SK-N-SH treated with all-trans-retinoic acid at 6 μM for 48 hours (cell line): ENCODE measurements at places on chromosomes 16 and 17.

DNA sequence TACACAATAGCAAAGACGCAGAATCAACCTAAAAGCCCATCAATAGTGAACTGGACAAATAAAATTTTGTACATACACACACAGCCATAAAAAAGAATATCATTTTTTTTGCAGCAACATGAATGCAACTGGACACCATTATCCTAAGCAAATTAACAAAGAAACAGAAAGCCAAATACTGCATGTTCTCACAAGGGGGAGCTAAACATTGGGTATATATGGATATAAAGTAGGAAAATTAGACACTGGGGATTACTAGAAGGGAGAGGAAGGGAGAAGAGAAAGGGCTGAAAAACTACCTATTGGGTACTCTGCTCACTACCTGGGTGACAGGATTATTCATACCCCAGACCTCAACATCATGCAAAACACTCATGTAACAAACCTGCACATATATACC is 28.2 kb downstream of the ADAMTS18 start:
- ATAC-seq, result 0 out of 3 replicates have a peak, but pooled peaks have one; percentile 49

- no peak for ATAC-seq
Observed at GRCh38 chr17:9367156-9367555, 208.5 kb downstream of the STX8 start.

DNA sequence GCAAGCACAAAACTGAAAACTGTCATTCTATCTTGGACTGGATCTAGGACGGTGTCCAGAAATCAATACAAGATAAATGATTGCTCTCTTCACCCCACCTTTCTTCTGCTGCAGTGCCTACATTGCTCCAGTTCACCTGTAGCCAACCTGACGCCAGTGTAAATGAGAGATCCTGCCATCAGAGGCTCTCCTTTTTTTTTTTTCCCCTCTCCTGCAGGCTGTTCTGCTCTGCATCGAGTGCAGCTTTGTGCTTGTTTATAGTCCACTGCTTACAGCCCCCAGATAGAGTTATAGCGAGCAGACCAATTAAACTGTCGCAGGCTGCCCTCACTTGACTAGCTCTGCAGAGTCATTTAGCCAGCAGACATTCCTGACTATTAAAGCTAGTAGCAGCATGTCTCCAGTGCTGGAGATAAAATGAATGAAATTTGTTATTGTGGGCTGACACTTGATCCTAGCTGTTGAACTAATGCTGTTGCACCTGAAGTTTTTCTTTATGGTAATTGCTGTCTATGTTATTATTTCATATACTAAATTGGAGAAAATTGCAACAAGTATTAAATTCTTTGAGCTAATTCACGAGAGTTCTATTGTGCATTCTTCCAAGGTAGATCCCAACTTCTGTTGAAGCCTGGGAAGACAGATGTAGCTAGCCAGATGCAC is 257.1 kb downstream of the FTO start:
- ATAC-seq, result peak; percentile 31; the same call in 2 of the 3 replicates

DNA sequence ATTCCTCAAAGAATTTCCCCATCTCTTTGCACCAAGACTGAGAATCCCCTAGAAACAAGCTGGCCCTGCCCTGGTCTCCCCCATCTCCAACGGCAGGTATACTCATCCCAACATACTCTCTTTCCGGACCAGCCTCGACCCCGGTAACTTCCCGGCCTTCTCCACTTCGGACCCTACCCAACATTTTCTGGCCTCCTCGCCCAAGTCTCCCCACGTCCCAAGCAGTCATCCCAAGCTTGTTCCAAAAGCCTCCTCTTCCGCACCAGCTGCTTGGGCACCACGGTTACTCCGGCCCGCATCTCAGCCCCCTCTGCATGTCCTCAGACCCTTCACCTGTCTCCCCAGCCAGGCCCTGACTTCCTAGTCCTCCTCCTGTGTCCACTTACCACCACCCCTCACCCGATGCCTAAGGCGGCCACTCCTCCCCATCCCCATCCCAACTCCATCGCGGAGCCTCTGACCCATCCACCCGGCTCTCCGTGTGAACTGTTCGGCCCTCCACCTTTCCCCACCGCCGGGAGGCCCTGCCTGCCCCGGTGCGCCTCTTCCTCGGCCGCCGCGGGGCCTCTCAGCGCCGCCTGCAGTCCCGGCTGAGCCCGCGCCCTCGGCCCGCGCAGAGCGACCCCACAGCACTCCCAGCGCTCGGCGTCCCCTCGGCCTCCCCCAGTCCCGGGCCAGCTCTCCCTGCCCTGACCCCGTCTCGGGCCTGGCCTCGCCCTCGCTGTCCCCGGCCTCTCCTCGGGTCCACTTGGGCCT is 994 bp downstream of the PITPNA start:
- peak; percentile 53 for ATAC-seq

DNA sequence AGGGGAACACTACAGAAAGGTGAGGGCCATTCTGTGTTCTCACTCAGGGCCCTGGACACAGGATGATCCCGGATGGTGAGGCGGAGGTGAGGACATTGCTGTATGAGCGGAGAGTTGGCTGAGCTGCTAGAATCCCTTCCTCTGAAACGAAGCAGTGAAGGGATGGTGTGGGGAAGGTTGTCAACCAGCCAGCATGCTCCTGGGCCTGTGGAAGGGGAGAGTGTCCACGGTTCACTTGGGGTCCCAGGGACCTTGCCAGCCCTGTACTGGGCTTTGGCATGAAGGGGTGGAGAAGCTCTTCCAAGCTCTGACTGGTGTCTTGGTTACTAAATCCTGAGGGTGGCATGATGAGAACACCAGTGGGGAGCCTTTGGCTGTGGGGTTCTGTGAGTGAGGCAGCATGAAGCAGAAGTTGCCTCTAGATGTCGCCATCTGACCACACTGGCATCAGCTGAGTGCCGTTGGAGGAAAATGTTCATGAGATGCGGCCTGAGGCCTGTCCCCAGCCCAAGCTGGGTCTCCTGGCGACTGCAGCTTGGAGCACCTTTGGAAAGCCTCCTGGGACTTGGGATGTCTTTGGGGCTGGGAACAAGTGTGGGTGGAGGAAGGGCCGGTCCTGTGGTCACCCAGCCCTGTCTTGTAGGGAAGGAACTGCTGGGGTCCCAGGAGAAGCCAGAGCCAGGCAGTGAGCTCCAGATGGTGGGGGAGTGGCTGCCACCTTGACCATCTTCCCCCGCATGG is 14.8 kb downstream of the PDP2 start:
- ATAC-seq, result peak; percentile 96

GRCh38 chr16:13176711-13177110 is 275.3 kb downstream of the SHISA9 start:
- ATAC-seq, result no peak

DNA sequence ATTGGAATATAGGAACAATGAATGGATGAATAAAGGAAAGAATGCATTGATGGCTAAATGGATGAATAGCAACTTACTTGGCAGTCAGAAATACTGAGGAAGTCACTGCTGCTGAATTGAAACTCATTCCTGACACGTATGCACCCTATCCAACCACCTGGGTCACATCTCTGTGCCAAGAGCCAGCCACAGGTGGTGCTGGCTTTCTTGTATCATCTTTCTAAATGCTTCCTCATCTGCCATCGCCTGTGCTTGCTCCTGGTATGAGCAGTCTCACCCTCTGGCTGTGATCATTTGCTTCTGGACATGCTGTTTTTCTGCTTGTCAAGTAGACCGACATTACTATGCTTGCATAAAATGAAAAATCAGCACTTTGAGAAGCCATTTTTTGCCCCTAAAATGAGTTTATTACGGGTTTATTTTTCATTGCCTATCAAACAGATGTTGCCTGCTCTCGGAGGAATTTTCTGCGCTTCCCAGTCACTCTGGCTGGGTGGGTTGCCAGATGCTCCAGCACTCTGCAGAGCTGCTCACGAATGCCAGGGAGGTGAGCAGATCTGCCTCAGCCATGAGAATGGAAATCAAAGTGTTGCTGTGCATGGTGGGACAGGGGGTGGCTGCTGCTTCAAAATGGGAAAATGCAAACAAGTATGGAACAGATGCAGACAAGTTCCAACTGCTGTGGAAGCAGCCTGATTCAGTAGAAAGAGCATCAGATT is 1349.6 kb upstream of the CDH8 start:
- ATAC-seq, result no peak

GRCh38 chr16:11566398-11566797 is 20.3 kb downstream of the LITAF start:
- no peak for ATAC-seq

- peak; percentile 49; the same call in 1 of the 3 replicates for ATAC-seq
Observed at GRCh38 chr17:19935169-19935568, 42.5 kb downstream of the AKAP10 start.

DNA sequence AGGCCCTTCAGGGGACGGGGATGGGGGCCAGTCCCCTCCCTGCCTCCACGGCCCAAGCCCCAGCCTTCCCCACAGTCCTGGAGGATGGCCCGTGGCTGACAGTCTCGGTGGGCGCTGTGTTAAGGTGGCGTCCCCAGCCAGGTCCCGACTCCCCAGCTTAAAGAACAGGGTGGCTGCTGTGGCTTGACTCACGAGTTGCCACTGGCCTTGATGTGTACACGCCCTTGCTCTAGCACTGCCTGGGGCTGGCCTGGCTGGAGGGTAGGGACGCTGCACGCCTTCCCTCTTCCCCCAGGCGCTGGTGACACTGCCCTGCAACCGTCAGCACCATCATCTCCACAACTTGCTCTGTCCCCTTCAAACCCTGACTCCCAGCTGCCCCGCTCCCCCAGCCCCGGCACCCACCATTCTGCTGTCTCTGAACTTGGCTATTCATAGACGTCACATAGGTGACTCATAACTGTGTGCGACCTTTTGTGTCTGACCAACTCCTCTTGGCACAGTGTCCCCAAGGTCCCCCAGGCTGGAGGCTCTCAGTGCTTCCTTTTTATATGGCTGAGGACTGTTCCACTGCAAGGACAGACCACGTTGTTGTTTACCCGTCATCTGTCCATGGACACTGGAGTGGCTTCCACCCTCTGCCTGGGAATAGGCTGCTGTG is 6.3 kb downstream of the GNPTG start:
- ATAC-seq, result no peak

- peak; percentile 82 for ATAC-seq
Observed at GRCh38 chr16:78127130-78127529, 27.7 kb downstream of the WWOX start.

GRCh38 chr16:741986-742629 is 1.3 kb upstream of the CIAO3 start:
- no peak for ATAC-seq

GRCh38 chr17:79062691-79063090 is 11.9 kb upstream of the ENGASE start:
- no peak for ATAC-seq
